ENCODE measurements at places on chromosomes 16 and 17. TPM values are rescaled to one million over a fixed set of nuclear protein-coding genes. Genes with fewer than 3 reads are reported as not detected.

GRCh38 chr17:53150101-53150698 lies 672.5 kb upstream of the KIF2B start:
- no peak for DNase-seq

The CORO6 gene
- 13.9 TPM for total RNA-seq

DNA sequence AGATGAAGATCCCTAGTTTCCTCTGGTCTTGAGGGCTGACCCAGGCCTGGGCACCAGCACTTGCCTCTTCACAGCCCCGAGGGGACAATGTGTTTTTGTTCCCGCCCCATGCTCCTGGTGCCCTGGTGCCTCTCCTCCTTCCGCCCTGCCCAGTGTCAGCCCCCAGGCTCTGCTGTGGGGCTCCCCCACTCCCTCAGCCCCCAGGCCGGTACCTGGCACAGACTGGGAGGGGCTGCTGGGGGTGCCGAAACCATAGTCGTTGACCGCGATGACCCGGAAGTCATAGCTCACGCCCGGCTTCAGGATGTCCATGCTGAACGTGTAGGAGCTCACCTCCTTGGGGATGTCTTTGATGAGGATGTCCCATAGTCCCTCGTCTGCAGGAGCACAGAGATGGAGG lies 40.5 kb upstream of the CDC42EP4 start:
- DNase-seq = no peak

The SLC9A5 gene
- total RNA-seq = 2.2 TPM

DNA sequence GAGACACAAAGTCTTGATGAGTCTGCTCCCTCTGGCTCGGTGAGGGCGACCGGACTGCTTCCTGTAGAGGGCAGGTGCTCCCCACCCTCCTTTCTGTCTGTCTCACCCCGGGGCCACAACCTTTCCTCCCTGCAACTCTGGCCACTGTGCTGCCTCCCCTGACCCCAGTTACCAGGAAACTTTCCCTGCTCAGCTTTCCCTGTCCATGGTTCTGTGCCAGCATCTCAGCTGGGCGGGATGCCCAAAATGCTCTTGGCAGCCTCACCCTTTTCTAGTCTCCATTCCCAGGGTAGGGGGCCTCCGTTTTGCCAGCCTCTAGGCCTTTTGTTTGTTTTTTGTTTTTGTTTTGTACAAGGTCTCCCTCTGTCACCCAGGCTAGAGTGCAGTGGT lies 1.4 kb downstream of the PLD2 start:
- no peak for DNase-seq
